ENCODE measurements at places on chromosomes 2 and 18.

DNA sequence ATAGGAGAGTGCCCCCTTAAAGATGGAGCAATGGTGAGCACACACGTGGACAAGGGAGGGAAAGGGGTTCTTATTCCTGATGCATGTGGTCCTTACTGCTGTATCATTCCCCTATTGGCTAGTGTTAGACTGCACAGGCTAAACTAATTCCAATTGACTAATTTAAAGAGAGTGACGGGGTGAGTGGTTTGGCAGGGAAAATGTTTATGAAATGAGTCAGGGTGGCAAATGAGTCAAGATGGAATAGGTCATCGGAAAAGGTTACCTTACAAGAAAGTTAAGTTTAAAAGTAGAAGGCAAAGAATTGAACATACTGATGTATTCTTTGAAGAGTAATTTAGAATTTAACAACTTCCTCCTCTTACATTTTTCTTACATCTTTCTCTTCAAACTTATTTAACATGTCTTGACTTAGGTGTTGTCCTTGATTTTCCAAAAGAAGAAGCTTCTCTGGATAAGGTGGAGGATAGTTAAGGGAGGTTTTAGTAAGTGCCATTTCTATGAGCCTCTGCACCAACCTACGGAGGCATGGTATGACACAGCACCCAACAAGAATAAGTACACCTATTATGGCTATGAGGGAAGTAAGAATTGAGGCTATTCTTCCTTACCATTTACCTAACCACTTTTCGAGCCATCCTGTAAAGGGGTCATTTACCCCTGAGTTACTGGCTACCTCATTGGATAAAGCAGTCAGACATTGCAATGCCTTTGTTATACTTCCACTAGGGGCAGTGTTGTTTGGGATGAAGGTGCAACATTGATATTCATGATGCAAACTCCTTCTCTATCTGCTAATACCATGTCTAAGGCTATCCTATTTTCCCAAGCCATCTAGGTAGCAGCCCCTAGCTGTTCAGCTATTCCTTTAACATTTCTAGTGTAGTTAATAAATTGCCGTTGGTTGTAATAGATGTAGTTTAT lies 1345.8 kb upstream of the LRRTM1 start:
- no peaks in the 10 kb centered on the region for H3K4me1 ChIP-seq
- no peaks in the 10 kb centered on the region for H3K27me3 ChIP-seq
- no peak overlapping the region for H3K27ac ChIP-seq
- no peak overlapping the region for H3K4me3 ChIP-seq
- H3K36me3 ChIP-seq: no peaks in the 10 kb centered on the region

DNA sequence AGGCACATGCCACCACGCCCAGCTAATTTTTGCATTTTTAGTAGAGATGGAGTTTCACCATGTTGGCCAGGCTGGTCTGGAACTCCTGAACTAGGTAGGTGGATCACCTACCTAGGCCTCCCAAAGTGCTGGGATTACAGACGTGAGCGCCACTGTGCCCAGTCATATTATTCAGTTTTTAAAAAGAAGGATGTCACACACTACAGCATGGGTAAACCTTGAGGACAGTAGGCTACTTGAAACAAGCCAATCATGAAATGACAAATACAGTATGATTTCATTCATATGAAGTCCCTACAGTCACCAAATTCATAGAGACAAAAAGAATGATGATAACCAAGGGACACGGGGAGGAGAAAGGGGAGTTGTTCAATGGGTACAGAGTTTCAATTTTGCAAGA lies 31.1 kb upstream of the ARHGEF4 start:
- no peak overlapping the region for H3K4me3 ChIP-seq
- no peaks in the 10 kb centered on the region for H3K27me3 ChIP-seq
- H3K27ac ChIP-seq: no peak overlapping the region

GRCh38 chr2:218964041-218964771 lies 4.7 kb downstream of the CDK5R2 start:
- H3K4me3 ChIP-seq: no peak overlapping the region
- H3K4me1 ChIP-seq: peaks cover 5% of the 10 kb centered on the region
- no peak overlapping the region for H3K27ac ChIP-seq
- H3K36me3 ChIP-seq: no peaks in the 10 kb centered on the region
- no peak for DNase-seq
- peaks cover 34% of the 10 kb centered on the region for H3K27me3 ChIP-seq

DNA sequence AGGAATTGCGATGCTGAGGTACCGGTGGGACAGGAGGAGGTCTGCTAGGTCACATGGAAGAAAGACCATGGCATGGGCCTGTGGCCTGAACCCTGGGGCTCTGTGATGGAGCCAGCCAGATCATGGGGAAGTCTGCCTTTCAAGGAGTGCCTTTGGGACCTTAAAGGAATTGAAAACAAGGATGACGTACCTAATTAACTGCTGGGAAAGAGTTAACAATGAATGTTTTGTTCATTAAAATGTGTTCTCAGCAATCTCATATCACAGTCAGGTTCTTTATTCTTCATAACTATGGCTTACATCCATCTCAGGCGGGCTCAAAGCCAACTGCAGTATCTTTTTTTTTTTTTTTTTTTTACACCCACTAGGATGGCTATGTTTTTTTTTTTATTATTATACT lies 25.6 kb downstream of the TRPM8 start:
- H3K36me3 ChIP-seq: no peaks in the 10 kb centered on the region
- no peak overlapping the region for H3K4me3 ChIP-seq
- no peaks in the 10 kb centered on the region for H3K27me3 ChIP-seq
- H3K27ac ChIP-seq: no peak overlapping the region
- H3K4me1 ChIP-seq: no peaks in the 10 kb centered on the region

GRCh38 chr2:51781691-51782090 lies 749.8 kb upstream of the NRXN1 start:
- no peak overlapping the region for H3K4me3 ChIP-seq
- H3K27ac ChIP-seq: no peak overlapping the region
- DNase-seq: no peak
- H3K27me3 ChIP-seq: no peaks in the 10 kb centered on the region
- H3K36me3 ChIP-seq: no peaks in the 10 kb centered on the region

DNA sequence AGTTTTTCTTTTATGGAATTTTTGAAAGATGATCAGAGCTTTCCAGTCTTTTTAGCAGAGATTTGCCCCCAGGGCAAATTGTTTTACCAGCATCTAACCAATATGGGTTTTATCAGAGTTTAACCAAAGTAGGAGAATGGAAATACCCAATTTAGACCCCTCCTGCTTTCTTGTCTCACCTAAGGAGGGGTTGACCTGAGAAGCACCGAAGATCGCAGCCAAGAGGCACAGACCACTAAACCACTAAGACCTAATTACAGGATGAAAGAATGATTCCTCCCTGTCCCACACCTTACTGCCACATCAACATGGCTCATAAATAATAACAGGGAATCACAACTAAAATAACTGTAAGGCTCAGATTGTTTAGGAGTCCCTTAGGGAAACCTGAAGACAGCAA lies 111.9 kb upstream of the EPB41L5 start:
- no peaks in the 10 kb centered on the region for H3K27me3 ChIP-seq
- no peak overlapping the region for H3K4me3 ChIP-seq
- H3K36me3 ChIP-seq: peaks cover 11% of the 10 kb centered on the region
- no peak for DNase-seq
- no peaks in the 10 kb centered on the region for H3K4me1 ChIP-seq

- H3K27ac ChIP-seq: no peak overlapping the region
- H3K36me3 ChIP-seq: no peaks in the 10 kb centered on the region
- no peaks in the 10 kb centered on the region for H3K27me3 ChIP-seq
- DNase-seq: no peak
These were observed 1466.3 kb downstream of the DPP10 start for GRCh38 chr2:115908731-115909130.

DNA sequence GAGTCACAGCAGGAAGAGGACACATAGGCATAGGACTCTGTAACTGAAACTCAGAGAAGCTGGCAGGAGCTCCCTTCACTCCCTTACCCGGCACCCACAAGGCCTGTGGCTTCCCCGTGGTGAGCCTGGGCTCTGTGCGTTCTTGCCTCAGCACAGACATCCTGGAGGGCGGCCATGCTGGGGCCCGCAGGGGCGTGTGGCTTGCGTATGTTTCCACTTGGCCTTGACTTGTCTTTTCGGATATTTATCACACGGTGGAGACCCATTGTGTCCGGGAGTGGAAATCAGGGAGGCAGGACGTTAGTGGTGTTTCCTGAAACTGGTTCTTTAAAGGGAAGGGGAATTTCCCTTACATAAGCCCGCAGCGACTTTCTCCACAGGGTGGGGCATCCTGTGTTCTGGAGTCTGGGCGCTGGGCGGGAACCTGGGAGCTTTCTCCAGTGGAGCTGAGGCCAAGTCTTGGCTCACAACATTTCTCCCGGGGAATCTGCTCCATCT lies 49.9 kb upstream of the EML6 start:
- peak overlapping the region; percentile 8 for H3K4me3 ChIP-seq
- DNase-seq: no peak
- no peaks in the 10 kb centered on the region for H3K27me3 ChIP-seq
- H3K4me1 ChIP-seq: no peaks in the 10 kb centered on the region
- peaks cover 6% of the 10 kb centered on the region for H3K36me3 ChIP-seq

GRCh38 chr2:26429779-26430578 lies 28.3 kb downstream of the DRC1 start:
- no peaks in the 10 kb centered on the region for H3K27me3 ChIP-seq
- no peak overlapping the region for H3K4me3 ChIP-seq
- no peaks in the 10 kb centered on the region for H3K36me3 ChIP-seq
- H3K27ac ChIP-seq: no peak overlapping the region
- H3K4me1 ChIP-seq: no peaks in the 10 kb centered on the region

GRCh38 chr2:216044883-216045486 lies 31.6 kb upstream of the MREG start:
- H3K4me1 ChIP-seq: no peaks in the 10 kb centered on the region
- DNase-seq: no peak
- no peaks in the 10 kb centered on the region for H3K36me3 ChIP-seq
- no peaks in the 10 kb centered on the region for H3K27me3 ChIP-seq
- H3K4me3 ChIP-seq: no peak overlapping the region
- H3K27ac ChIP-seq: no peak overlapping the region

- H3K36me3 ChIP-seq: no peaks in the 10 kb centered on the region
- H3K27me3 ChIP-seq: no peaks in the 10 kb centered on the region
- no peak overlapping the region for H3K27ac ChIP-seq
- peaks cover 5% of the 10 kb centered on the region for H3K4me1 ChIP-seq
- no peak overlapping the region for H3K4me3 ChIP-seq
- DNase-seq: no peak
These were observed 167.2 kb downstream of the CELF4 start for GRCh38 chr18:37398248-37398920.

GRCh38 chr2:33219850-33220275 lies 256.6 kb upstream of the RASGRP3 start:
- H3K27me3 ChIP-seq: no peaks in the 10 kb centered on the region
- no peak overlapping the region for H3K4me3 ChIP-seq
- peak overlapping the region; percentile 95 for H3K27ac ChIP-seq
- no peak for DNase-seq
- H3K36me3 ChIP-seq: peaks cover 28% of the 10 kb centered on the region

DNA sequence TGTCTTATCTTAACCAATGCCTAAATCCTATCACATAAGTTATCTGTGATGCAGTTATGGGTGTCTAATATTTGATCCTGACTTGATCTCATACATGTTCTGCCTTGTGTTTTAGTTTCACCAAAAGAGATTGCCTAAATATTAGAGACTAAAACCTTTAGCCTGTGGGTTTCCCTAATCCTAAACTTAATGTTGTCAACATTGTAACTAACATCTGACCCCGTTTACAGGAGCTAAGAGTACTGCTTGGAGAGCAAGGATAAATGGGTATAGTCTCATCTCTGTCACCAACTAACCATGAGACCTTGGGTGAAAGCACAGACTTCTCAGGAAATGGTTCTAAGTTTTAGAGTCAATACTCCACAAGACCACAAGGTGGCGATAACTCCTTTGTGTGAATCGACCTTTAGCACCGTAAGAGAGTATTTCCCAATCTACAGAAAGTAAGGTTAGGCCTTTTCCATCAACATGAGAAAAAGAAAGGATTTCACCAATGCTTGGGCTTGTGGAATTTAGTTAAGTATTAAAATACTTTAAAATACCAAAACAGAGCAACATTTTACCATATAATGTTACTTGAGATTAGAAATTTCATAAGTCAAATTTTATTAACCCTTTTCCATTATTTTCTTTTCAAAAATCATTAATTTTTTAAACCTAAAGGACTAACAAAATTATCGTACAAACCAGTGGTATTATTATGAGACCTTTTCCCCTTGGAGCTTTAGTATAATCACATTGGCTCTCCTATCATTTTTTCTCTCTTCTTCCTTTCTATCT lies 60.5 kb downstream of the G6PC2 start:
- no peak overlapping the region for H3K4me3 ChIP-seq
- DNase-seq: no peak
- no peak overlapping the region for H3K27ac ChIP-seq
- H3K4me1 ChIP-seq: no peaks in the 10 kb centered on the region

DNA sequence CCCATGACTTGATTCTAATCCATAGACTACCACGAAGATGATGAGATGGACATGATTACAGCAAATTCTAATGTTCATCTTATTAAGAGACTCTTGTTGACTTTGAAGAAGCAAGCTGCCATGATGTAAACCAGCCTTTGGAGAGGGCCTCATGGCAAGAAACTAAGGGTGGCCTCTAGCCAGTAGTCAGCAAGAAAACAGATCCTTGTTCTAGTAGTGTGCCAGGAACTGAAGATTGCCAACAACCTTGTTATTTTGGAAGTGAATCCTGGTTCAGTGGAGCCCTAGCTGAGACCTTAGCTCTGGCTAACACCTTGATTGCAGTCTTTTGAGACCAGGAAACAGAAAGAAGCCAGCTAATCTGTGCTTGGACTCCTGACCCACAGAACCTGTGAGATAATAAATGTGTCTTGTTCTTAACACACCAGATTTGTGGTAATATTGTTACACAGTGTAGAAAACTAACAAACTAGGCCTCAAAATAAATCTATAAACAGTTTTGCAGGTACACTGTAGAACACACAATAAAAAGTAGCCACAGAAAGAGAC lies 10.0 kb downstream of the PHOSPHO2 start:
- no peak for DNase-seq
- no peaks in the 10 kb centered on the region for H3K27me3 ChIP-seq
- no peaks in the 10 kb centered on the region for H3K36me3 ChIP-seq

- no peaks in the 10 kb centered on the region for H3K4me1 ChIP-seq
- no peak for DNase-seq
- no peak overlapping the region for H3K4me3 ChIP-seq
- H3K27ac ChIP-seq: no peak overlapping the region
- H3K27me3 ChIP-seq: no peaks in the 10 kb centered on the region
These were observed 44.7 kb downstream of the NEDD4L start for GRCh38 chr18:58088691-58089065.

DNA sequence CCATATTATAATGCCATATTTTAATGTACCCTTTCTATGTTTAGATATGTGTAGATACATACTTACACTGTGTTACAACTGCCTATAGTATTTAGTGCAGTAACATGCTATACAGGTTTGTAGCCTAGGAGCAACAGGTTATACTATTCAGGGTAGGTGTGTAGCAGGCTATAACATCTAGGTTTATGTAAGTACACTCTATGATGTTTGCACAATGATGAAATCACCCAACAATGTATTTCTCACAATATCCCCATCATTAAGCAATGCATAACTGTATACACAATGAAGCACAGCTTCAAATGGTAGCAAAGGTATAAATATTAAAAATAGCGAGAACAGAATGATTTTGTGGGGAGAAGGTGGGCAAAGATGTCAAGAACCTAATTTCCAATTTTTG lies 117.8 kb downstream of the DYM start:
- no peaks in the 10 kb centered on the region for H3K27me3 ChIP-seq
- no peak overlapping the region for H3K4me3 ChIP-seq
- no peak for DNase-seq
